ENCODE measurements at places on chromosomes 12 and 14.

DNA sequence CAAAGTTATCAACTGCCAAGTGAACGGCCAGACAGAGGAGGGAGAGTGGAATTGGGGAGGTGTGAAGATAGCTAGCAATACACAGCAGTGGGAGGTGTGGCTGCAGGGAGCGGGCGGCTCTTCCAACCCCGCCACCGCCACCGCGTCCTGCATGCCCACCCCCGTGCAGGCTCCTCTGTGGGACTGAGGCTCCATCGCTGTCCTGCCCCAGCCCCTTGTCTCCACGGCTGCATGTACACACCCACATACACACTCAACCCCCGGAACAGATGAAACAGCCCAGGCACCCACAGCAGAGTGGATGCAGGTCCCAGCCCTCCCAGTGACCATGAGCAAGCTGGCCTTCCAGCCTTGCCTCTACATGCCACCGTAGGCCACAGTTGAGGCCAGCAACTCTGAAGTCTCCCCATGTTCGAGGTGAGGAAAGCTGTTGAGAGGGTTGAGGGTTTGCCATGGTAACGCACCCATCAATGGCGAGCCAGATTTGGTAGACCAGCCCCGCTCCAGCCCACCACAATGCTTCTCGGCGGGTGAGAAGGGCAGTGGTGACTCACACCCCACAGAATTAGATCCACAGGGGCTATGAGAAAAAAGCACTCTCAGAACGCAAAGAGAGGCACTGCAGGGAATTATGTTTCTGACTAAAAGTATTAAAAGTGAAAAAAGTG lies 39.3 kb downstream of the PITPNM2 start:
- DNase-seq: no peak

DNA sequence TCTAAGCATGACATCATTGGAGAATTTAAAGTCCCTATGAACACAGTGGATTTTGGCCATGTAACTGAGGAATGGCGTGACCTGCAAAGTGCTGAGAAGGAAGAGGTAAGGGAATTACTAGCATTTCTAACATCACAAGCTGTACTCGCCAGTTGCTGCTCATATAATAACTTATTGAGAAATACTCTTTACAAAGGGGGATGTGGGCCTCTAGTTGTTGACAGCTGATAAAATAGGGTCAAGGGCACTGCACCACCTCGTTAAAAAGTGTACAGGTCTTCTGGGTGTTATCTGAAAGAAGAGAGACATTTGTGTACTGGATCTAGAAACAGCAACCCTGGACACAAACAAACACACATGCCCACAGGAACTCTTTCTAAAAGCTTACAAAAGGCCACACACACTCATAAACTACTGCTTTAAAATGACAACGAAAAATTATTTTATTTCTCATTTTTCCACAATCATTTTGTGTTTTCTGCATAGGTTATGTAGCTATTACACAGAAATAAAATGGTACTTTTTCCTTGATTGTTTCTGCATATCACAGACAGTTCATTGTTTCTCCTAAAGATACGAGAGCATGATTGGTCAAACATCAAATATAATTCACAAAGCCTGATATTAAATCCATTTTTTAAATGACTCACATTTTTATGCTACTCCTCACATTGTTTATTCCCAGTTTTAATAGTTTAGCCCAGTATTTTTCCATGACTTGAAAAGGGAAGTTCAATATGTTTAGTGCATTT lies 391.1 kb downstream of the PAWR start:
- no peak for DNase-seq

DNA sequence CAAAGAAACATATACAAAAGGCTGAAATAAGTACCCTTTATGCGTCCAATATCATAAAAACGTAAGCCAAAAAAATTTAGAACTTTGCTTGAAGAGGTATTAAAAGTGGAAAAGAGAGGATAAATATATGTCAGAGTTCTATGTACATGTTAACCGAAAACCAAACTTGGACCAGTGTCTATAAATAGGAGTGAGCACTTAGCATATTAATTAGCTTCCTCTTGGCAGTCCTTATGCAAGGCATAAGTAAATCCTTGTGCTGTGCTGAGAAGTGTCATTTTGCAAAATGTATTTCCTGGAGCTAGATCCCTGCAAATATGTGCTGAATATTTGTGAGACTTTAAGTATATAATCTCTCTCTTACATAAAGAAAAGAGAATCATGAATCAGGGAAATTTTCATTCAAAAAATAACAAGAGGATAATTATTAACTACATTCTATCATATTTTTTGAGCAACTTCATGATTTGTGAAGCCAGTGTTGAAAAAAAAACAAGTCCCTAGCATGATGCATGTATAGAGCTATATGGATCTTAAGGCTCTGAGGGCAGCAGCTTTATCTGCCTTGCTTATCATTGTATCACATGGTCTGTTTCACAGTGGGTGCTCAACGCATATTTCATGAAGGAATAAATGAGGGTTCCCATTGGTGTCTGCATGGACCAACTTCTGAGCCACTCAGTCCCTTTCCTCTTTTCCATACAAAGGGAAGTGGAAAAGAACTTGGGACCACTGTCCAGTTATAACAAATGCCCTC lies 326.1 kb downstream of the PDZRN4 start:
- no peak for DNase-seq

- DNase-seq: no peak
Measured at GRCh38 chr14:89402363-89402762, 14.7 kb downstream of the FOXN3 start.

- DNase-seq: no peak
Measured at GRCh38 chr12:76478045-76478444, 81.5 kb downstream of the OSBPL8 start.

- DNase-seq: no peak
Measured at GRCh38 chr14:50403419-50403818, 6.7 kb upstream of the CDKL1 start.

- no peak for DNase-seq
Measured at GRCh38 chr14:46034305-46034704, 617.3 kb downstream of the RPL10L start.

- no peak for DNase-seq
Measured at GRCh38 chr12:93573552-93574223, 1.2 kb downstream of the SOCS2 start.

DNA sequence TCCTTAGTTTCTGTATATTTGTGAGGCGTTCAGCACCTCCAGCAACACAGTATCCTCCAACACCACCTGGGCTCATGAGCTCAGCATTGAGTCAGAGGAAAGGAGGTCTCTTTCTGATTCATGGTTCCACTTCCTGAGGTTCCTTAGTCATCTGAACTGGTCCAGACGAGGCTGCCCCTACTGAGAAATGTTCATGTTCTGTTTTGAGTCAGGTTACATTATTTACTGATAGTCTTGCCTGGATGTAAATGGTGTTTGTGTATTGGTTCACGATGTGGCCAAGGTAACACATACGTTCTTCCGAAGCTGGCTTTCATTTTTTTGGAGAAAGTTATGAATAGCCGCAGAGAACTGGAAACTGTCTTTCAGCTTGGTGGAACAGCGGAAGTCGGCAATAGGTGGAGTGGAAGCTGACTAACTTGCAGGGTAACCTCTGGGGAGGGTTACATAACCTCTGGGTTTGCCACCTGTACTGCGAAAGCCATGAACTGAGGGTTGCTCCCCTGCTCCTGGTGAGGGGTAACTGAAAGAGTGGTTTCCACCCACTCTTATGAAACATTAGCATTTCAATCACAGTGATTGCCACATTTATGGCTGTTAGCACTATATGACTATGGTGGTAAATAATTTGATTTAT lies 42.2 kb upstream of the MANSC4 start:
- no peak for DNase-seq

DNA sequence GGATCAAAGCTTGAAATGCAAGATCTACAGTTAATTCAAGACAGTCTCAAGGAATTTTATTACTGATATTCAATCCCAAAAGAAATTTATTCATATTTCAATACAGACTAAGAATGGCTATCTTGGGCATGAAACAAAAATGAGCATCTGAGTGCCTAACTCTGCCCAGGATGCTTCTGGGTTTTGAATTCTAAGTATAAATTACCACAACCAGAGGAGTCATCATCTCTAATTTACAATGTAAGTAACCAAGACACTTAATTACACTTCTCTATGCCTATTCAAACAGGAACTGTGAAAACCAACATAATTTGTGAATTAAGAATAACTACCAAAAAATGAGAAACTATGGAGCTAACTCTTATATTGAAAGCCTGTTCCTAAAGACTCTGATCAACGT lies 14.1 kb downstream of the OSBPL8 start:
- DNase-seq: no peak

DNA sequence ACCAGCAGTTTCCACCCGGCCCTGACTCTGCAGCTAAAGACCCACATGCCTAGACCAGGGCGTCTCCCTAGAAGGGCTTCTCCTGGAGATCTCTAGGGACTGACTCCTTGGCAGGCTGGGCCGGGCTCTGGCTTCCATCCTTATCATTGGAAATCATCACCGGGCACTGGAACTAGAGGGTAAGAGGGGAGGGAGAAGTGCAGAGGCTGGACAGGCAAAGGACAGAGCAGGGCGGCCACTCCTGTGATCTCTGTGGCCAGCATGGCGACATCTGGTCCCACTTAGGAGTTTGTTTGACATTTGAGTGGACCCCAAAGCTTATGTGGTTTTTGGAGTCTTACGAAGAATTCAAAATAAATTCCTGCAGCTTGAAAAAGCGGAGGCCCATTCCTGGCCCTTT lies 7.1 kb downstream of the LTBP2 start:
- DNase-seq: no peak
